Psoas muscle (tissue), 8 donors: ENCODE measurements at places on chromosomes 5 and 9.

DNA sequence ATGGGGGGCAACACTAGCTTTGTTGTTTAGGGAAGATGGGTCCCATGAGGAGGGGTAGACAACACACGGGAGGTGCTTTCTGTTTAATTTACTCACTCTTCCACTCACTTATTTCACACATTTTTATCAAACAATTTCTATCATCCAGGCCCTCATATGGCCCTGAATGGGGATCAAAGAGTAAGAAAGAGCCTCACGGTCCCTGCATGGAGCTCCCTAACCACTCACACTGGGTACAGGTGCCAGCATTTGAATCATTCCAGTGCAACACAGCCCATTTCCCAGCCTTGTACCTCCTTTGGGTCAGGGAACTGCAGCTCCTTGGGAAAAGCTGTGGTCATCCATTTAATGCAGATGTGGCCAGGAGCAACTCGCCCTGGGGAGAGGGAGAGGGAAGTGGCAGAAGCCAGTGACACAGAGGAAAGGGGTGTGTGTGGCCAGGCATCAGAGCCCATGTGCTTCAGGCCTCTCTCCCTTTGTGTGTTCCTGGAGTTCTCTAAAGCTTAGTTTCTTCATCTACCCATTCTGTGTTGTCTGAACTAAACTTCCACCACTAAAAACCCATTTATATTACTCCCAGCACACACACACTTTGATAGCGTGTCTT is 185.4 kb downstream of the PJA2 start:
- no peak for DNase-seq

GRCh38 chr9:129898185-129898584 is 62.9 kb downstream of the USP20 start:
- DNase-seq, result no peak

DNA sequence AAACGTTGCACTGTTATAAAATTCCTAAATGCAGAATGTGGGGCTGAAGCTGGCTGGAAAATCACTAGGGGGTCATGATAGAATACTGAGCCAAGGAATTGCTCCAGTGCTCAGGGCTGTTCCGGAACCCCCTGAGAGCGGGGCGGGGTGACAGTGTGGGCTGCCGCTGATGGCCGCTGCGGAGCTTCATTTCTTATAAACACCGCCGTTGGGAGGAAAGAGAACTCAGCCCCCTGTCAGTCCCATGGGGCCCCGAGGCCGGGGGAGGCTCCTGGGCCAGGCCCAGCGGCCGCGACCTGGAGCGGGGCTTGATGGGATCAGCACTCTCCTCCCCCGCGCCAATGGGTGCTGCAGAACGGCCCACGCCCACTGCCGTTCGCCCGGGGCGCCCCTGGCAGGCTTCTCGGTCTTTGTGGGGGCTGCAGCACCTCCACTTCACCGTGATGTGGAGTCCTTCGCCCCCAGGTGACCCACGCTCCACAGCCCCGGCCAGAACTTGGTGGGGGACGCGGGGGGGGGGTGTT is 5.2 kb upstream of the IRF1 start:
- peak; percentile 89 for DNase-seq

GRCh38 chr9:9521033-9521779 is 1091.6 kb downstream of the PTPRD start:
- DNase-seq, result no peak

GRCh38 chr9:567128-567746 is 274.3 kb upstream of the DMRT1 start:
- DNase-seq, result no peak

DNA sequence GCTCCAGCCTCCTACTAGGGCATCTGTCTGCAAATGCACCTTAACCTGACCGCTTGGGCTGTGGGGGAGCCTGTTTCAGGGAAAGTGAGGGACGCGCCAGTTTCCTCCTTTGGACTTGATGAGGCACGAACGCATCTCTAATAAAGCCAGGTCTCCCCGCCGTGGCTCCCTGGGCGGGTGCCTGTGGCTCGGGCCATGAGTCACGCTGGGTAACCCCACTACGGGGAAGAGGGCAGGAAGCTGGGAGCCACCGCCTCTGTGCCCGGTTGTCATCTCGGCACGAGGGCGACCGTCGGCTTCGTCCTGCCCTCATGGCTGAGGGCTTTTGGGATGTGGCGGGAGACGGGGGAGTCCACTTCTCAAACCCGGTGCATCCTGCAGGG is 12.1 kb downstream of the NOTCH1 start:
- peak; percentile 54 for DNase-seq

- DNase-seq, result no peak
Measured at GRCh38 chr5:9149988-9150387, 395.9 kb downstream of the SEMA5A start.

DNA sequence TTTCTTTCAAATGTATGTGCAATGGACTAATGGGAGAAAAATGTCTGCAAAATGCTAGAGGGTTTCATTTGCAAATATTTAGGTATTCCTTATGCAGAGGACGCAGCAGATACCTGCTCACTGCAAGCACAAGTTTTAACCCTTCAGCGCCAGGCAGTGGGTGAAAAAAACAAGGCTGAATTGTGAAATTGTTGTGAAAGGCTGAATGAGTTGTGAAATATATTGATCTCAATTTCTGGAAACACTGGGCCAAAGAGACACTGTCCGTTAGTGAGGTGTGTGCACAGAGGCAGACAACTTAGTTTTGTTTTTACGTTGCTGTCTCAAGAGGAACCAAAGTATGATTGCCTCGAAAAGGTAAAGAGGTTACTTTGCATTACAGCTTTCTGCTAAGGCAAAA is 18.8 kb downstream of the FUBP3 start:
- no peak for DNase-seq

DNA sequence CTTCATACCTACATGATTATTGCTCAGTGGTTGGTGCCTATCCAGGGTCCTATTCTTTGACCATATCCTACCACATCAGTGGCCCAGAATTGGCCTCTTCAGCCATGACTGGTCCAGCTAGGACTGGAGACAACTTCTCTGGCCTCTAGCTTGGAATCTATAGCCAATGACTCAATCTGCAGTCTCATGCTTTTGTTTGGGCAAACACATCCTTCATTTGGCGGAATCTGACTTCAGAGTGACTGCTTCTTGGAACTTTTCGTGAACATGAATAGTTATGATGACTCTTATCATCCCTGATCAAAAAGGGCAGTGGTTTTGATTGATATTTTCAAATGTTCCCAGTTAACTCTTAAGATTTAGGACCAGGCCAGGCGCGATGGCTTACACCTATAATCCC is 134.1 kb downstream of the PAPPA start:
- DNase-seq, result no peak

GRCh38 chr5:176822793-176823481 is 12.6 kb downstream of the UNC5A start:
- DNase-seq, result no peak

DNA sequence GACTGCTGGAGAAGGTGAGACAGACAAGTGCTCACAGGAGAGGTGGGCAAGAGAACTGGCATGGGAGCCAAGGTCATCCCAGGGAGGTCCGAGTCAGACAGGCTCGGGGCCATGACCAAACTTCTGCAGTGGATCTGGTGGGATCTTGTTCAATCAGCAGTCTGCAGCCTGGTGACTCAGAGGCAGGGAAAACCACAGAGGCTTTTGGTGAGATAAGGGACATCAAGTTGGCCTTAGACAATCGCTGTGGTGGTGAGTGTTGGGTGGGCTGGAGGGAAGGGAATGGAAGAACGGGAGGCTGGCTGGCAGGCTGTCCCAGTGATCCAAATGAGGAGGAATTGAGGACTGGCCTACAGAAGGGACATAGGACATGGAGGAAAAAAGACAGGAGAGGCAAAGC is 123.8 kb downstream of the TMEM174 start:
- DNase-seq, result no peak

DNA sequence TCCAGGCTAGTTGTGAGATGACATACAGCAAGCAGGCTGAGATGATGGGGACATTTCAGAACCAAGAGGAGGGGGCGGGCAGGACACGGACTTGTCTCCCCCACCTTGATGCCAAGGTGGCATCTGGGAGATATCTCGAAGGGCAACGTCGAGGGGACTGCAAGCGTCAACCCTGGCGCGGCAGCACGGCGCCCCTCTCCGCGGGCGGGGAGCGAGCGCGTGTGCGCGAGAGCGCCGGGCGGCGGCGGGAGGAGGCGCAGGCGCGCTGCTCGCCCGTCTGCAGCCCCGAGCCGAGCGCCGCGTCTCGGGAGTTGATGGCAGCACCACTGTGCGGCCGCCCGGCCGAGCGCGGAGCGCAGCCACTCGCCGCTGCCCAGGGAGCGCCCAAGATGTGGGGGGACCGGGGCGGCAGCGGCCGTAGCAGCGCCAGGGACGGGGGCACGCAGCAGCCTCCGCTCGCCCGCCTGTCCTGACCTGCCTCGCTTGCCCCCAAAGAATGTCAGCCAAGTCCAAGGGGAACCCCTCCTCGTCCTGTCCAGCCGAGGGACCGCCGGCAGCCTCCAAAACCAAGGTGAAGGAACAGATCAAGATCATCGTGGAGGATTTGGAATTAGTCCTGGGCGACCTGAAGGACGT is at the start of gene PRR16:
Gene PRR16, plus strand, starts transcription at position 310 of the 636 bp plus-strand sequence.
- DNase-seq, result peak; percentile 69
